ENCODE measurements at places on chromosomes 4 and X.

- no peak for DNase-seq
These were observed 544.7 kb downstream of the SPRY1 start for GRCh38 chr4:123941306-123941705.

- no peak for DNase-seq
These were observed 95.8 kb downstream of the SH3KBP1 start for GRCh38 chrX:19791562-19791961.

DNA sequence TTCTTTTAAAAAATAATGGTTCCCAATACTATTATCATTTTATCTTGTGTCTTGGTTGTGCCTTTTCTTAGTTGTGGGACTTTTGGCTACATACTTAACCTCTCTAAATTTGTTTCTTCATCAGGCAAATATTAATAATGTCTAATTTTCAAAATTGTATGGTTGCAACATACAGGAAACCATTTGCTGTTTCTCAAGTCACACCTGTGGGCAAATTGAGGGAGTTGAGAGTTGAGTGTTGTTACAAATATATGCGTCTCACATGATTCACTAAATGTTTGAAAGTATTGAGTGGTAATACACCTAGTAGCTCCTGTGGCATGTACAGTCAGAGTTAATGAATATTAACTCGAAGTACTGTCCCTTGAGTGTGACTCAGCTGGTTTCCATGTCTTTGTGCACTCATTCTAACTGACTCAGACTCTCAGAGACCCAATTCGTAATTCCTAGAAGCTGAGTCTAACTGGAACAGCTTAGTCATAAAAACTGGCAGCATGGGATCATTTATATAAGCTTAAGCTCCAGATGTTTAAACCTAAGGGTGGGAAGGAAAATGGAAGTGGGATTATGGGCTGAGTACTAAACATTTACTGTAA lies 802.4 kb downstream of the TRIML1 start:
- DNase-seq = no peak

DNA sequence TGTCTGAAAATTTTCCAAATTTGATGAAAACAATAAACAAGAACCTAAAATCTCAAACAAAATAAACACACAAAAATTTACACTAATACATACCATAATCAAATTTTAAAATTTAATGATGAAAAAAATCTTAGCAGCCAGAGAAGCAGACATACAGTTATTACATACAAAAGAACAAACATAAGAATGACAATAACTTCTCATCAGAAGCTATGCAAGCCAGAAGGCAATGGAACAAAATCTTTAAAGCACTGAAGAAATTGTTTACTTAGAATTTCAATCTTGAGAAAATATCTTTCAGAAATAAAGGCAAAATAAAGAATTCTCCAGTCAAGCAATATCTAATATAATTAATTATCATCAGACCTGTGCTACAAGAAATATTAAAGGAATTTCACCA lies 121.3 kb downstream of the IDS start:
- DNase-seq = no peak

GRCh38 chrX:93332329-93332728 lies 341.0 kb downstream of the NAP1L3 start:
- no peak for DNase-seq

DNA sequence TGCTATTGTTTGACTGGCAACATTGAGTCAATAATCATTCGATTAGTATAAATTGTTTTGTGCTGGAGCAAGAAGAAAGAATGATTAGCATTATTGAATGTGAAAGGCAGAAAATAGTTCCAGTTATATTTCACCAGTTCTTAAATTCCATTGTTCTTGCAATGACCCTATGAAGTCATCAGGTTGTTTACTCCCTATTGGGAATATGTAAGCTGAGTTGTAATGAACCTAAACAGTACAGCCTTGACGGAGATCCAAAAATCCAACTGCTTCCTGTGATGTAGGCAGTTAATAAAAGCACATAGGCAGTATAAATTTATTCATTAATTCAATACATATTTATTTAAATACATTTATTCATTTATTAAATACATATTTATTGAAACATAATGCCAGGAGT lies 947.5 kb downstream of the PCDH7 start:
- no peak for DNase-seq

DNA sequence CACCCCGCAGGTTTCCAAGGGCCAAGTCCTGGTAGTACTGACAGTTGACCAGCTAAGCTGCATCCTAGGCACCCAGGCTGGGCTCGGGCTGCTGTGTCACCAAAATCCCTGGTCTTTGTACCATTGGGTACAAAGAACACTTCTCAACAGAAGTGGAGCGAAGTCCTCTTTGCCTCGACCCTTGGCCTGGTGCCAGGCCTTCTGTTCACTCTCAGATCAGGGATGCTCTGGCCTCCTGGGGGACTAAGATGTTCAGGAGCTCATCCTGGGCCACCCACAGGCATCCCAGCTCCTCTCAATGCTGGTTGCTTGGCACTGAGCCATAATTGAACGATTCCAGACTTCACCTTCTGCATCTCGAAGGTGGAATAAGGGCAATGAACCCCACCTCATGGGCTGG lies 13.8 kb upstream of the SLC2A9 start:
- DNase-seq = no peak

GRCh38 chrX:43500996-43501694 lies 155.0 kb upstream of the MAOA start:
- no peak for DNase-seq

DNA sequence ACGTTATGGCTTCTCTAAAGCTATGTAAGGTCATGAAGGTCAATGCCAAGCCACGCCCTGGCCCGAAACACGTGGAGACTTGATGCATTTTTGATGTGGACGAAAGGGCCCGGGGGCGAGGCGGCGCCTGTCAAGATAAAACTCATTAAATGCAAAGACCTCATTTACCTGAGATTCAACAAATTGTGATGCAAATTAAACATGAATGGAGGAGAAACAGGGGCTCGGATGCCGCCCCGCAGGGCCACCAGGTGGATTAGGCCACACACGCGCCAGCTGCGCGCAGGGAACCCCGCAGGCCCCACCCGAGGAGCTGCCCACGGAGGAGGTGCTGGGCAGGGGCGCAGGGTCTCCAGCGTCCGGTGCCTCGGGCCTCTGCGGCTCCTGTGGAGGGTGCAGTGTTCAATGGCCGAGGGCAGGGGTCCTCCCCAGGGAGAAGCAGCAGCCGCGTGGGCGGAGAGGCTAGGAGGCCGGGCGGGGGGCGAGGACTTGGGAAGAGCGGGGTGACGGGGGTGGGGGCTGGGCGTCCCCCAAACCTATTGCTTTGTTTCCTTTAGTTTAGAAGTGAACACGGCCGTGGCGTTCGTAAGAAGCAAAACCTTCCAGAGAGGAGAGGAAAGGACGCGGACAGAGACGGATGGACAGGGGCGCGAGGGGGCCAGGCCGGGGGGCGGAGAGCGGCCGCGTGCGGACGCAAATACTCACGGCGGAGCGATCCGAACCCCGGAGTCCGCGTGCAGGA lies 40.4 kb downstream of the CPLX1 start:
- no peak for DNase-seq

DNA sequence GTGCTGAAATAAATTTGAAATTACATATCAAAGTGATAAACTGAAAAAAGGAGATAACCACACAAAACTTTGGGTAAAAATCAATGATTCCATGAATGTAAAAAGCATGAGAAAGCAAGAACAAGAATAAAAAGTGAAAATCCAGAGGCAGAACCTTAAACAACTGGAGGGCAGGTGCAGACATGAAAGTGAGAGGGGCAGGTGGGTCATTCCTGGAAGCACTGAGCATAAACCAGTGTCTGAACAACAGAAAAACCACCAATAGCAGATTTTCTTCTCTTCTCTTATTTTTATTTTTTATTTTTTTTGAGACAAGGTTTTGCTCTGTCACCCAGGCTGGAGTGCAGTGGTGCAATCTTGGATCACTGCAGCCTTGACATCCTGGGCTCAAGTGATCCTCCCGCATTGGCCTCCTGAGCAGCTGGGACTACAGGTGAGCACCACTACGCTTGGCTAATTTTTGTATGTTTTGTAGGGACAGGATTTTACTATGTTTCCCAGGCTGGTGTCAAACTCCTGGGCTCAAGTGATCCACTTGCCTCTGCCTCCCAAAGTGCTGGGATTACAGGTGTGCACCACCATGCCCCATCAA lies 46.8 kb upstream of the GPR78 start:
- DNase-seq = no peak

DNA sequence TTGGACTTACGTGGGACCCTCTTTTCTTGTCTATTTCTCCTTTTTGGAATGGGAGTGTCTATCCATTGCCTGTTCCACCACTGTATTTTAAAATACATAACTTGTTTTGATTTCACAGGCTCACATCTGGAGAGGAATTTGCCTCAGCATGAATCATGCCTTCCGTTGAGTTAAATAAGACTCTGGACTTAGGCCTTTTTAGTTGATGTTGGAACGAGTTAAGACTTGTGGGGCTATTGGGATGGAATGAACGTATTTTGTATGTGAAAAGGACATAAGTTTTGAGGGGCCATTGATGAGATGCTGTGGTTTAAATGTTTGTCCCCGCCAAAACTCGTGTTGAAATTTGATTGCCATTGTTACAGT lies 66.2 kb downstream of the BEX3 start:
- DNase-seq = no peak

GRCh38 chr4:145019346-145019745 lies 78.7 kb downstream of the ANAPC10 start:
- no peak for DNase-seq

DNA sequence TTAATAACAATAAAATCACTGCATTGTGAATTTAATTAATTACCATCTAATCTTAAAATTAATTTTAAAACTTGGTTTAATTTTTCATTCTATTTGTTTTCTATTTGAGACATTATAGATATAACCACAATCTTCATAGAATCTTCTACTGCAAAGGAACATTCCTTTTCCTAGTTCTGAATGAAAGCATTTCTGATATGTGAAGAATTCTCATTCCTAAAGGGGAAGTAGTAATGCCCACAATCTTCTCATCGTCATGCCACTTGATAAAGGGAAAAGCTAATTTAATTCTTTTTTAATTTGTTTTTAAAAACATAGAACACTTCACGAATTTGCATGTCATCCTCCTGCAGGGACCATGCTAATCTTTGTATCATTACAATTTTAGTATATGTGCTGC lies 23.7 kb downstream of the MGARP start:
- DNase-seq = no peak

GRCh38 chr4:39729557-39729956 lies 31.6 kb downstream of the UBE2K start:
- no peak for DNase-seq
